Bronchial epithelial cell (primary cell): ENCODE measurements at places on chromosomes 6 and 20. TPM values are rescaled to one million over a fixed set of nuclear protein-coding genes. Genes with fewer than 3 reads are reported as not detected.

- DNase-seq: peak; percentile 92
Observed at GRCh38 chr6:111623046-111623718, 17.5 kb upstream of the TRAF3IP2 start.

GRCh38 chr6:116157391-116157790 lies 31.5 kb upstream of the COL10A1 start:
- no peak for DNase-seq

DNA sequence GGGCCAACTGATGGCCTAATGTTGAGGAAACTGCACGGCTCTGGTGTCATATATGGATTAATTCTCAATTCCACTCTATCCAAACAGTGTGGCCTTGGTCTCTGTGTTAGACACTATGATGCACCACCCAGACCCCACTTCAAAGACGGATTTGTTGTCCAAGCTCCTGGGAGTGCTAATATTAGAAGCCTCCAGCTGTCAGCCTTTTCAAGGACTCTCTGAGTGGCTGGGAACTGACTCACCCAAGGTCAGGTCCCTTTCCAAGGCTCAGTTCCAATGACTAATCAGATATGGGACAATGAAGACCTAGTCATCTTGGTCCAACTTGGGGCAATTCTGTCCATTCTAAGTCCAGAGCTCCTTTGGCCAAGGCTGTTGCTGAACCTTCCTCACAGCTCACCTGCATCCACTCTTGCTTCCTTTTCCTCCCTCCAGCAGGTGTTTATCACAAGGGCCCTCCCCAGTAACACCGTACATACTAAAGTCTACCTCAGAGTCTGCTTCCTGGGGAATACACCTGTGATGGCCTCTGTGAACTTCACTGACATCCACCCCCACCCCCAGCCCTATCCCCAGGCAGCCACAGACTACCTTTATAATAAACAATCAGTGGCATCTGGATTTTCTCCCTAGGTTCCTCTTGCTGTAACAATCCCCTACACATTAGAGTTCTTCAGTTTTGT lies 7.2 kb upstream of the IL20RA start:
- DNase-seq: peak; percentile 13

DNA sequence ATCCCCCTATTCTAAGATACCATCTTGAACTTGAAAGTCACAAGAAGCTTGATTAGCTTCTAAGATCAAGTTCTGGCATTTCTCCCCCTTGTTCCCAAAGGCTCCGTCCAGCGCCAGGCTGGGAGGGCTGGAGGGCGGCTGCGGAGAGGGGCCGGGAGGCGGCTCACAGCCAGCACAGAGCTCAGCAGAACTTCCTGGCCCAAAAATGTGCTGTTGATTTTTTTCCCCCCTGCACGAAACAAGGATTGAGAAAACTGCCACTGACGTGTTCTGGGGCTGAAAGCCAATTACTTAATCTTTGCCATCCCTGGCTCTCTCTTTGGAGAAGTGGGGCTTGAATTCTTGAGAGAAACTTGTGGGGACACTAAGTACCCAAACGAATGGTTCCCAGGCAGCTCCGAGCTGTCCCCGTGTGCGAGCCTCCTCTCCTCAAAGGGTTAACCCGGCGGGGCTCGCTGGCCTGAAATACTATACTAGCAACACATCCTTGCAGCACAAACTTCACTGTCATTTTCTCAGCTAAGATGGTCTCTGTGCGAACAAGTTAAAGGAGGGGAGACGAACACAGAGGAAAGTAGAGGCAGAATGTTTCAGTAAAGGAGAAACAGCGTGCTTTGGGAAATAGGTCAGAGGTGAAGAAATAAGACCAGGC lies 452 bp downstream of the TRAF3IP2 start:
- peak; percentile 49 for DNase-seq

GRCh38 chr20:14333721-14334120 lies 3.7 kb downstream of the FLRT3 start:
- DNase-seq: no peak

GRCh38 chr20:39225536-39225935 lies 263.4 kb downstream of the DHX35 start:
- DNase-seq: no peak

DNA sequence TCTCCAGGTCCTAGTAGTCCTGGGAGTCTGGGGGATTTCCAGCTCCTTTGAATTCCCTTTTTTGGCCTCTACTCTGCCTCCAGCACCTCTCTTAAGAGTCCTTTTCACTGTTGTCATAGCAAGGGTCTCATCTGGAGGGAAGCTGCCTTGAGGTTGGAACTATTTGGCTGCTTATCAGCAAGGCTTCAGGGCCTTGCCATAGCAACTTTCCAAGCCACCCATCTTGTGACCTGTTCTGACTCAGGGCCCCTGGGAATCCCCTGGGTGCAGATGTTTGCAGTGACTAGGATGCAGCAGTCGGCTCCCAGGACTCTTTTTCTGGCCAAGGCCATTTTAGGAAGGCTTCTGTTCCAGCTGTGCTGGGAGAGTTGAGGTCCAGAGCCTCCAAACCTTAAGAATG lies 12.4 kb downstream of the PKIG start:
- peak; percentile 46 for DNase-seq

DNA sequence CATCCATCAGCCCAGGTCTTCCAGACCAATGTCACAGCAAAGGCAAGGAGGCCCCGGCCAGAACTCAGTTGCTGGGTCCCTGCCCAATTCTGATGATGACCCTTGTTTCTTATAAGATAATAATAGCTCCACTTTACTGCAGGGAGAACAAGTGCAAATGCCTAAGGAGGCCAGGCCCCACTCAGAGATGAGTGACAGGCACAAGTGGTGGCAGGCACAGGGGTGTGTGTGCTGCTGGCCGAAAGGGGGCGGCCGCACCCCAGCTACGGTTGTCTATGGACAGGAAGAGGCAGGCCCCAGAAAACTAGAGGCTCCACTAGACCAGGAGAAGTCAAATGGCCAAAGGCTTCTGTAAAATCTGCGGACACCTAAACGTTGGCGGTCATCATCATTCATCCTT lies 28.6 kb downstream of the GNAS-AS1 start:
- no peak for DNase-seq

DNA sequence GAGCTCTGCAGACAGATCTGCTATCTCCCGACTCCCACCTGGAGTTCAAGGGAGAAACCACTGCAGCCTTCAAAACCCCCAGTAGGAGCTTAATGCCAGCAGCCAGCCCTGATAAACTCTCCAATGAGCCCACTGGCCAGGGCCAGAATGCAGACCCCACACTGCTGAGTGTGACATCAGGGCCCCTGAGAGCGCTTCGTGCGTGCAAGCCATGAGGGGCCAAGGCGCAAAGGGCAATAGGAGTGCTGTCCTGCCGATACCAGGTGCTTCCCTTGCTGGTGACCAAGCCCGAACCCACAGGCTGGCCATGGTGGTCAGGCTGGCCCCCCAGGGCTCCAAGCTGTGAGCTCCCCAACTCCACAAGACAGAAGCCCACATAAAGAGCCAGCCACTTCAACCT lies 33.2 kb upstream of the CST7 start:
- DNase-seq: no peak

DNA sequence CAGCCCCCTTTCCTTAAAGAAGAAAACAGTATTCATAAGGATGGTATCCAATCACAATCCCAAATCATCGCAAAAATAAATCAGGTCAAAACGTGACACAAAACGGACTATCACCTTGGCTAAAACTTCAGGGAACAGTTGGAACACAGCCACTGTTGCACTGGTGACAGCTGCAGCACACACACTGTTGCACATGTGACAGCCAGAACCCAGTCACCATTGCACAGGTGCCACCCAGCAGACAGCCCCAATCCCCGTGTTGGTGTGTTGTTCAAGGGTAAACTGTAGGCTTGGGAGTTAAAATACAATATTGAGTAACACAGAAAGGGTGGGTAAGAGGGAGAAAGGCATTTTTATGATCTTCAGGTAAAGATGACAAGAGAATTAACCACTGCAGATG lies 15.8 kb downstream of the PSMB1 start:
- DNase-seq: no peak

GRCh38 chr6:28643017-28643740 lies 117.5 kb downstream of the GPX5 start:
- DNase-seq: peak; percentile 69

DNA sequence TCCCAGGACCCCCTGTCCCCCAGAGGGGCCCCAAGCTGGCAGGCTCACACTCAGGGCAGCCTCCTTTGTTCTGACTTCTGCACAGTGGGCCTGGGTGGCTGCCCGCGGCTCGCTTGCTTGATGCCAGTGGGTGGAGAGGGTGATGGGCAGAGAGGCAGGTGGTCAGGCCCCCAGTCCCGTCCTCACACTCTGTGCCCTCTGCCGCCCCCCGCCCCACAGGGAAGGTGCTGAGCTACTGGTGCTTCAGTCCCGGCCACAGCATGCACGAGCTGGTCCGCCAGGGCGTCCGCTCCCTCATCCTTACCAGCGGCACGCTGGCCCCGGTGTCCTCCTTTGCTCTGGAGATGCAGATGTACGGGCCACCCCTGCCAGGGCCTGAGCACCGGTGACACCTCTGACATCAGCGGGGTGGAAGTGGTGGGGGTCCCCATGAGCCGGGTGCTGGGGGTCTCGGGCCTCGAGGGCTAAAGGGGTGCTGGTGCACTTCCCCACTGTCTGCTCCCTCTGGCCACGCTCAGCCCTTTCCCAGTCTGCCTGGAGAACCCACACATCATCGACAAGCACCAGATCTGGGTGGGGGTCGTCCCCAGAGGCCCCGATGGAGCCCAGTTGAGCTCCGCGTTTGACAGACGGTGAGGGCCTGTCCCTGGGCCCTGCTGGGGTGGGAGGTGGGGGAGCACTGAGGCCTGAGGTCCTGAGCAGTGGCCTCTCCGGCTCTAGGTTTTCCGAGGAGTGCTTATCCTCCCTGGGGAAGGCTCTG lies 8.9 kb upstream of the TNFRSF6B start:
- no peak for DNase-seq

DNA sequence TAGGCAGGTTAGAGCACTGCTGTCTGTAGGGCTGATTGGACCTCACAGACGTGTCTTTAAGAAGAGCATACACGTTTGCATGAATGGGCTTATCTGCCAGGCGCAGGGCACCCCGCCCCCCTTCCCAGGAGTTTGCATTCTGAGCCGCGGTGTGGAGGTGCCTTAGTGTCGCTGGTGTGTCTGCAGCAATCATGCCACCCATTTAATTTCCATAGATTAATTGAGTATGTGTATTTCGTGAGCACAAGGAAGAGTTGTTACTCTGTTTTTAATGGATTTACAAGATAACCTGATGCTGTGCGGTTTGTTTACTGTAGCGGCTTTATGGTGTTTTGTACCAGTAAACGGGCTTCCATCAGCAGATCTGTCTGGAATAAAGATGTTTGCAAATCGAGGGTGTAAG lies 107.7 kb downstream of the ZDHHC14 start:
- no peak for DNase-seq

DNA sequence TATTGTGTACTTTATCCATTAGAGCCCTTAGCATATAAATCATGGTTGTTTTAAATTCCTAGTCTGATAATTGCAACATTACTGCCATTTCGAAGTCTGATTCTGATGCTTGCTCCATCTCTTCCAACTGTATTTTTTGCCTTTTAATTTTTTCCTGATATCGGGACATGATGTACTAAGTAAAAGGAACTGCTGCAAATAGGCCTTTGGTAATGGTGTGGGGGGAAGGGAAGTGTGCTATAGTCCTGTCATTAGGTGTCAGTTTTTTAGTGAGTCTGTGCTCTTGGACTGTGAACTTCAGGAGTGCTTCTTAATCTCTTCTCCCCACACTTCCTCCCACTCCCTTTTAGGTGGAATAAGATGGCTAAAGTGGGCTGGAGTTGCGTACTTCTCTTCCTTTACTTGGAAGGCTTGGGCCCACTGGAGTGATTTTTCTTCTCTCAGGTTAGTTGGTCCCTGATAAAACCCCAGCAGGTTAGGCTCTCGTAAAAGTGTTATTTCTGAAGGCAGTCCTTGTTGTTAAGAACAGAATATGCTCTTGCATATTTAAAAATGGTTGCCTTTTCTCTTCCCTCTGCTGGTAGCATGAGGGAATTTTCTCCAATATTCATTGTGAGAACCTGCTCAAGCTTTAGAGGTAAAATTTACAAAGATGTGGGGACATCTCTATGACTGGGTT lies 18.1 kb downstream of the STXBP5 start:
- peak; percentile 32 for DNase-seq

- no peak for DNase-seq
Observed at GRCh38 chr6:138882369-138883017, 86.6 kb downstream of the ECT2L start.

- no peak for DNase-seq
Observed at GRCh38 chr20:39019805-39020325, 57.7 kb downstream of the DHX35 start.

- no peak for DNase-seq
Observed at GRCh38 chr6:159969921-159970320, 1.0 kb downstream of the IGF2R start.

DNA sequence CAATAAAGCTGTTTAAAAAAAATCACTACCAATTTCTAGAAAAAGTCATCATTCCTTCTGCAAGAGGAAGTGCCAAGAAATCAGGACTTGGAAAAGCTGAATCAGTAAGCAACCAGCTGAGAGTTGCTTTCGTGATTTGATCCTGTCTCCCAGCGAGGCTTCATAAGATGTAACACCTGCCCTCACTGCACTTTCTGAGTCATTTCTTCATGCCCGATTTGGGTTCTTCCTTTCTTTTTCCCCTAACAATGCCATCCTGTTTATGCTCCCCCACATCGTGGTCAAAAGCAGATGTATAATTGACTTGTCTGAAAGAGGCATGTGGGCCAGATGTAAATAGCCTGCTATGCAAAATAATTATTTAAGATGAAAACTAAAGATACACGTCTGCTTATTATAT lies 52.1 kb downstream of the RIPOR2 start:
- no peak for DNase-seq

- no peak for DNase-seq
Observed at GRCh38 chr6:56002336-56002735, 126.9 kb upstream of the BMP5 start.

- no peak for DNase-seq
Observed at GRCh38 chr6:93471281-93471680, 51.9 kb upstream of the EPHA7 start.

GRCh38 chr20:17857639-17858449 lies 110.8 kb downstream of the SNX5 start:
- peak; percentile 81 for DNase-seq

DNA sequence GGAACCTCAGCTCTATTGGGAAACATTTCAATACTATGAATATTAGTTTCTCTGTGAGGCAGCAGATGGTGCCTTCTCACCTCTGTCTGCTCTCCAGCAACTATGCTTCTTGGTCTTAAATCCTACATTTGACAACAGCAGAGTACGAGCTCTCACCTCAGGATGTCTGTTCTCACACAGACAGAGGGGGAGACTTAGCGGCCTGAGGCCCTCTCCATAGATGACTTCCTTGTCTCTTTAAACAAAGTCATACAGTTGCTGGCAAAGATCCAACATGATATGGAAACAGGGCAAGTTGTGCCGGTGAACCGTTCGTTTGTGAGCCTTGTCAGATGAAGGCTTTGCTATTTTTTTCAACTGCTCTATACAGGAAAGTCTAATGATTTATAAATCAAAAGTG lies 43.7 kb upstream of the GABRR1 start:
- DNase-seq: no peak

Gene TTLL9
- under 0.01 TPM in 1 of 2 replicates, not detected in the other for total RNA-seq

Gene ETV7
- total RNA-seq: 0.13 TPM in 1 of 2 replicates, not detected in the other

Gene SNX5
- 96.5 and 152 TPM in 2 replicates for total RNA-seq

Gene TFAP2C
- 2.9 and 5.1 TPM in 2 replicates for total RNA-seq

Gene SMOC2
- total RNA-seq: 0.53 and 0.90 TPM in 2 replicates

Gene BTN3A1
- total RNA-seq: 2.0 and 3.9 TPM in 2 replicates

Gene PTCRA
- not detected in 2 replicates for total RNA-seq

Gene GPR6
- total RNA-seq: not detected in 2 replicates

Gene TEAD3
- 5.3 and 7.6 TPM in 2 replicates for total RNA-seq

Gene RBM24
- total RNA-seq: 0.13 and 0.26 TPM in 2 replicates
